ENCODE measurements at places on chromosomes 1 and 21.

DNA sequence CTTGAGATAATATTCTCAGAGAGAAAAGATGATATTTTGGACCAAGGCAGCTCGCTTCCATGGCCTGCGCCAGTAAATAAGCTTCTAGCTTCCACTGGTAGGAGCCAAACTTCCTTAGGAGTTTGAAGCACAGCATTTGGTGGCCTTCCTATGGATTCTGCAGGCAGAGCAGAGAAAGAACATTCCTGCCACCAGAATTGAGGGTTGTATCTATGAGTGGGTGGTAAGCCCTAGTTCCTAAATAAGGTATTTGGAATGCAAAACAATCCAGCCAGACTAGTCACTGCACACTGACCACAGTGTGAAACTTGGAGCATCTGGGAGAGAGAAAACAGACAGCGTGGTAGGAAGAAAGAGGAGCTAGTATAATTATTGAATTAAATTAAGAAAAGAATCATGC, 54.1 kb upstream of the BCAR3 start:
- no peak for DNase-seq

- no peak for DNase-seq
These were observed 645.7 kb upstream of the PTBP2 start for GRCh38 chr1:96075704-96076455.

GRCh38 chr1:241985787-241986186, 13.1 kb downstream of the MAP1LC3C start:
- DNase-seq, result no peak

- DNase-seq, result no peak
These were observed 17.6 kb upstream of the IFI6 start for GRCh38 chr1:27689423-27690173.

- DNase-seq, result no peak
These were observed 96.7 kb upstream of the QSOX1 start for GRCh38 chr1:180057883-180058396.

- no peak for DNase-seq
These were observed 80.3 kb downstream of the DISC1 start for GRCh38 chr1:231706934-231707333.

DNA sequence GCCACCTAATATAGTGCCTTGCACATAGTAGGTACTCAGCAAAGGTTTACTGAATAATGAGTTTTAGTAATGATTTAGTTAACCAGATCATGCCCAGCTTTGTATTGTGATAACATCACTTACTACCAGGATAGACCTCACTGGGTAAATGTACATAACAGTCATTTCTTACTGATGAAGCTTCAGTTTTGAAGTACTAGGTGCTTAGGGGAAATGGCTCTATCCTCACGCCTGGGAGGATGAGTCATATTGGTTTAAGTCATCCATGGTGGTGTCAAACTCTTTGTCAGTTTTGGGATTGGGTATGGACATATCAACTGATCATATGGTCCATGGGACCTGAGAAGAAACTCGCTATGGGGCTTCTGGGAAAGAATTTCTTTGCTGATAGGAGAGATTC, 90.6 kb upstream of the USP24 start:
- DNase-seq, result no peak

GRCh38 chr1:220768126-220768601, 18.5 kb upstream of the MTARC1 start:
- no peak for DNase-seq

GRCh38 chr1:53681351-53681976, 57.5 kb downstream of the GLIS1 start:
- no peak for DNase-seq

- no peak for DNase-seq
These were observed 116.4 kb upstream of the FAM78B start for GRCh38 chr1:166283190-166283589.

DNA sequence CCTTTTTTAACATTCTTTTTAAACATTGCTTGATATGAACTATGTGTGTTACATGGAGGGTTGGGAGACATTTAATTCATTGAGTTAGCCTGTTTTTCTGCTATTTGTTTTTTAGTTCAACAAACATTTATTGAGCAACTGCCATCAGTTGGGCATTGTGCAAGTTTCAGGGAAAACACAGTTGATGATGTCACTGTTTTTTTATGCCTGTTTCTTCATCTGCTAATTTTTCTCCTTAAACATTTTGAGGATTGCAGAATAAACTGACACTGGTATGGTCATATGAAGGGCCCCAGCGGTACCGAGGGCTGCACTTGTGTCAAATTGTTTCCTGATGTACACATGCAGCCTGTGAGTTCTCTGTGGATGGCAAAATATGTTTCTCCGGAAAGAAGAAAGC, 253.0 kb downstream of the FGGY start:
- DNase-seq, result no peak

DNA sequence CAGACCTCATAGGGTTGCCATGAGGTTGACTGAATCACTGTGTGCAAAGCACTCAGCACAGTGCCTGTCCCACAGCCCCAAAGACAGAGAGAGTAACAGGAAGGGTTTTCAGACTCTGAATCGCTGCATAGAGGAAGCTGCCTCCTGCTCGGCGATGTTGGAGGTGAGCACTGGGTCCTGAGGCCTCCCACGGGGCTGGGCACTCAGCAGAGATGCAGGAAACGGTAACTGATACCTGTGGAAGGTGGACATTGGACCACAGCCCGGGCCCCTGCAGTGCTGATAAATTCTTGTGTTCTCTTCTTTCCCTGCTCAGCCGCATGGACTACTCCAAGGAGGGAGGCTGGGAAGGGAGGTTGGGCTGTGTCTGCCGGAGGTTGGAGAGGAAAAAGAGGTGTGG, 389.7 kb downstream of the PTPRU start:
- DNase-seq, result no peak

GRCh38 chr21:42155045-42155855, 63.7 kb upstream of the ABCG1 start:
- no peak for DNase-seq

GRCh38 chr1:183473217-183473536, 878 bp downstream of the SMG7 start:
- DNase-seq, result no peak

GRCh38 chr1:86705665-86705985, 1.2 kb downstream of the SH3GLB1 start:
- DNase-seq, result no peak

DNA sequence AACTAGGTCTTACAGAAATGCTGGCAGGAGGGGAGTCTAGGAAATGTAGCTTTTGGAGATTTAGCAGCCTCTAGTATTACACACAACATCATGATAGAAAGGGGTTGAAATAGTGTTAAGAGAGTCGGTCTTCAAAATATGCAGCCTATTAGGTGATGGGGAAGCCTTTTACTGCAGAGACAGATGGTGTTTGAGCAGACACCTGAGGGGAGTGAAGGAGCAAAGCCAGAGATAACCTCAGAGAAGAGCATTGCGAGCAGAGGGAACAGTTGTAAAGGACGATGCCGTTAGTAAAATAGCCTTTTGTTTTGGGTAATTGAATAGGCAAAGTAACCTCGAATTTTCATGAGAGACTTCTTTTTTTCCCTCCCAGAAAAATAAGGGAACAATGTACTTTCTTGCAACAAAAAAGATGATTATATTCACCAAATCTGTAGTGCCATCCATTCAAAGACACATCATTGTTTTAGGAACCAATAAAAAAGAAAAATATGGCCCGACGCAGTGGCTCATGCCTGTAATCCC, 66.3 kb upstream of the KIF1B start:
- DNase-seq, result no peak

GRCh38 chr1:25744140-25744581, 55.8 kb upstream of the SELENON start:
- no peak for DNase-seq

DNA sequence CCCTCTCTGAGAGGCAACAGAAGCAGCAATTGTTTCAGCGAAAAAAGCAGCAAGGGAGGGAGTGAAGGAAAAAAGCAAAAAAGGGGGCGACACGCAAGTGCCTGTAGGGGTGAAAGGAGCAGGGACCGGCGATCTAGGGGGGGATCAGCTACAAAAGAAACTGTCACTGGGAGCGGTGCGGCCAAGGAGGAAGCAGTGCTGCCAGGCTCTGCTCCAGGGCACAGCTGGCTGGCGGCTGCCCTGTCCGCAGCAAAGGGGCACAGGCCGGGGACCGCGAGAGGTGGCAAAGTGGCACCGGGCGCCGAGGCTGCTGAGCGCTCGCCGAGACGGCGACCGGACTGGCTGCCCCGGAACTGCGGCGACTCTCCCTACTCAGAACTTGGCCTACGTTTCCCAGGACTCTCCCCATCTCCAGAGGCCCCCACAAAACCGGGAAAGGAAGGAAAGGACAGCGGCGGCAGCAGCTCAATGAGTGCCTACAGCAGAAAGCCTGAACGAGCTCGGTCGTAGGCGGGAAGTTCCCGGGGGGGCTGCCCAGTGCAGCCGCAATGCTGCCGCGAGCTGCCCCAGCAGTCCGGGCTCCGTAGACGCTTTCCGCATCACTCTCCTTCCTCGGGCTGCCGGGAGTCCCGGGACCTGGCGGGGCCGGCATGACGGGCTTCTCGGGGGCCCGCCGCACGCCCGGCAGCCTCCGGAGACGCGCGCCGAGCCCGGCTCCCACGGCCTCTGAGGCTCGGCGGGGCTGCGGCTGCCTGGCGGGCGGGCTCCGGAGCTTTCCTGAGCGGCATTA, 1.0 kb upstream of the CDKN2C start:
- no peak for DNase-seq

- no peak for DNase-seq
These were observed 1.1 kb upstream of the COQ8A start for GRCh38 chr1:226938903-226939437.

GRCh38 chr1:237792149-237792548, 98.6 kb downstream of the ZP4 start:
- no peak for DNase-seq

- DNase-seq, result no peak
These were observed 4.1 kb upstream of the GRIK3 start for GRCh38 chr1:37038227-37039093.

DNA sequence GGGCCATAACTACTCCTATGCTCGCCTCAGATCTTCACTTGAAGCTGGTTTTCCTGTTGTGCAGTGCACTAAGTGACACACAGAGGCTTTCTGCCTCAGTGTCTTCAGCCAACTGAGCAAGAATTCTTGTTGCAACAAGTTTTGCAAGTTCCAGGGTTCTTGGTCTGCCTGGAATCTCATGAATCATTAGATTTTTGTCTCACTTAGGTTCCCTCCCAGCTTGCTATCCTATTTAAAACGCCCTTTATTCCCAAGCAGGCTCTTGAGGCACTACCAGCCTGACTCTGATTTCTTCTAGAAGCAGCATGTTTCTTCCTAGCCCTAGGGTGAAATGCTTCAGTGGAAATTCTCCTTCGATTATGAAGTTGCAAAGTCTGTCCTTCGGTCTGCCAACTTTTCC, 158.8 kb downstream of the C1orf21 start:
- DNase-seq, result no peak

- no peak for DNase-seq
These were observed 153.2 kb downstream of the PIK3R3 start for GRCh38 chr1:45979074-45979777.

DNA sequence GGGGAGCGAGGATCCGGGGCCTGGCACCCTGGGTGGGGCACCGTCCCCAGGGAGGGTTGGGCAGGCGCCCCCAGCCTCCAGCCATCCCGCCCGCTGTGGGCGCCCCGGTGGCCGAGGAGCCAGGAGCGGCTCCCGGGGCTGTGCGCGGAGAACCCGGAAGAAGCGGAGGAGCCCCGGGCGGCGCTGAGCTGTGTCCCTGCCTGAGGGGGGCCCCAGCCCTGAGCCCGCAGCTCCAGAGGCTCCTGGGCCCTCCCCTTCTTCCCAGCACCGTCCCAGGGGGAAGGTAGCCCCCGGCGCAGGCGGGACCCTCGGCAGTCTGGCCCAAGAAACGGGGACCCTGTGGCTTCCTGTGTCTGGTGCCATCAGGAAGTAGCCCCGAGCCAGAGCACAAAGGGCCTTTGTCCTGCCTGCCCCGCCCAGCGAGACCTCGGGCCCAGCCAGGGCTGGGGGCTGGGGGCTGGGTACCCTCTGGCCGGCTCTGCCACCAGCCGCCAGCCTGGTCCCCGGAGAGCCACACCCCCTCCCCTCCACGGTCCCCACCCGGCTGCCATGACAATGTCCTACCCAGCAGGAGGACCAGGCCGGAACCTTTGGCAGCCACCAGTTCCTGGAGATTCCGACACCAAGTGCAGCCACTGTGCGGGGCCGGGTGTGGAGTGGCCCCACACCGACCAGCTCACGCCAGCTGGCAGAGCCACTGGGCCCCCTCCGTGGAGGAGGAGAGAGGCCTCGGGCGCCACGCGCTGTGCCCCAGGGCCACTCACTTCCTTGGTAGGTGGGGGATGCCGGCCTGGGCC, 15.6 kb upstream of the TTLL10 start:
- no peak for DNase-seq

- no peak for DNase-seq
These were observed 256.7 kb downstream of the COL11A1 start for GRCh38 chr1:102851616-102852015.

DNA sequence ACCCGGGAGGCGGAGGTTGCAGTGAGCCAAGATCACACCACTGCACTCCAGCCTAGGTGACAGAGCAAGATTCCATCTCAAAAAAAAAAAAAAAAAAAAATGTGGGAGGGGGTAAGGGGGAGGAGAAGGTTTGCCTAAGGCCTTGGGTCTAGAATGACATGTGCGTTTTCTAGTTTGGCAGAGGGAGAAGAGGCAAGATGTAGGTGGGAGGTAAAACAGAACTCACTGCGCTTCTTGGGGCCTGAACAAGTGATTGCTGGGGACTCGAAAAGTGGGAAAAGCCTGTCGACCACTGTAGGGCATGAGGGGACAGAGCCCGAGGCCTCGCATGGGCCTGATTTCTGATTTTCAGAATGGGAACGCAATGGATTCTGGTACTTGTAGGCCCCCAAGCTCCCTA, 19.9 kb downstream of the RUNX3 start:
- no peak for DNase-seq

DNA sequence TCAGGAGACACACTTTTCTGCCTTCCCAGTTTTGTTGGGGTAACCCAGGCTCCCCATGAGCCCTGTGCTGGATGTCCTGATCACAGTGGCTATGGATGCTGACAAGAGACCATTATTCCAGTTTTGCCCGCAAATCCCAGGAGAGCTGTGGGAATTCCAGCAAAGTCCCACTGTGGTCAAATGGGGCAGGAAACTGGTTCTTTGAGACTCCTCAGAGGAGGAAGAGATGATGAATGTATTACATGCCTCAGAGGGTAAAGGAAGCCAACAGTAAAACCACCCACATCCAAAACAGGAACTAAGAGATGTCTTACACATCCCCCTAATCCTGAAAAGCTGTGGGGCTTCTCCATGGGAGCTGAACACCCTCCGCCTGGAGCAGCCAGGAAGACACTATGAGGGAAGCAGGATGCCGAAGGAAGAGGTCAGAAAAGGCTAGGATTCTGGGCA, 12.8 kb upstream of the MPZL1 start:
- no peak for DNase-seq

DNA sequence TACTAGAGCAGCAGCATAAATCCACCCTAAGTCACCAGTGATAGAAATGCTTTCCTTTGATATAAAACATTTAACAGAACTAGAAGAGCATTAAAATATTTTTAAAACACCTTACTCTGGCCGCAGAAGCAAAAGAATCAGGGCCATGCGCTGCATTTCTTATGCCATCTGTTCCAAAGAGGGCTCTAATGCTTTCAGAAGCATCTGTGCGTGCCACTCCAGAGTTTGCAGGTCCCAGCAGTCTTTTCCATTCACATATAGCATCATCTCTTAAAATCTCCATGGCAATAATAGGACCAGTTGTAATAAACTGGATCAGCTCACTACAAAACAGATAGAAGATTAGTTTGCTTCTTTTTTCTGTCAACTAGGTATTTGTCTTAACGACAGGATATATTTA, 69.2 kb downstream of the NME7 start:
- no peak for DNase-seq

GRCh38 chr21:45286671-45287437, 841 bp downstream of the POFUT2 start:
- no peak for DNase-seq

GRCh38 chr1:234683127-234683860, 73.3 kb upstream of the IRF2BP2 start:
- DNase-seq, result no peak

GRCh38 chr1:39088658-39089057, 62.5 kb downstream of the NDUFS5 start:
- no peak for DNase-seq
